ENCODE measurements at places on chromosomes 1 and 21.

- DNase-seq, result no peak
Observed at GRCh38 chr1:40257313-40257687, 736 bp upstream of the ZMPSTE24 start.

- peak; percentile 69 for DNase-seq
Observed at GRCh38 chr1:153608742-153609584, 4.0 kb downstream of the S100A16 start.

DNA sequence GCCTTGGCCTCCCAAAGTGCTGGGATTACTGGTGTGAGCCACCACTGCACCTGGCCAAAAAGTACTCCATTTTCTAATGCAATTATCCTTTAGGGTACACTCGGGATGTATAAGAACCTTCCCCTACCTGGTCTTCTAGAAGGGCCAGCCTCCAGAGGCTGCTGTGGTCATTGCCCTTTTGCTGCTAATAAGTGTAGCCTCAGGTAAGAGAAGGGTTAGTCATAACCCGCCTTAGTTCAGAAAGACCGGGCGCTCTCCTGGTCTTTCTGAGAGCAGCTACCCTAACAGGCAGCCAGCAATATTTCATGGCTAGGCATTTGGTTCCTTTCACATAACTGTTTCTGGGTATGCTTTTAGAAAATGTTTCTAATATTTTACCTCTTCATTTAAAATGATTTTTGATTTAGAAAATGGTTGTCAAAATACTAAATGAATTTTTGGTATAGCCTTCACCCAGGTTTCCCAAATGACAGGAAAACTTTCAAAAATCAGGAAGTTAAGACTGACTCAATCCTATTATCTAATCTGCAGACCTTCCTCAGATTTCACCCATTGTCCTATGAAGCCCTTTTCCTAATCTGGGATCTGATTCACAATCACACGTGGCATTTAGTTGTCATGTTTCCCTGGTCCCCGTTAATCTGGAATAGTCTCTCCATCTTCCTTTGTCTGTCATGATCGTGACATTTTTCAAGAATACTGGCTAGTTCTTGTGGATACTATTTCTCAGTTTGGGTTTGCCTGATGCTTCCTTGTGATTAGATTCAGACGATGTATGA, 479.0 kb downstream of the SIPA1L2 start:
- DNase-seq, result no peak

DNA sequence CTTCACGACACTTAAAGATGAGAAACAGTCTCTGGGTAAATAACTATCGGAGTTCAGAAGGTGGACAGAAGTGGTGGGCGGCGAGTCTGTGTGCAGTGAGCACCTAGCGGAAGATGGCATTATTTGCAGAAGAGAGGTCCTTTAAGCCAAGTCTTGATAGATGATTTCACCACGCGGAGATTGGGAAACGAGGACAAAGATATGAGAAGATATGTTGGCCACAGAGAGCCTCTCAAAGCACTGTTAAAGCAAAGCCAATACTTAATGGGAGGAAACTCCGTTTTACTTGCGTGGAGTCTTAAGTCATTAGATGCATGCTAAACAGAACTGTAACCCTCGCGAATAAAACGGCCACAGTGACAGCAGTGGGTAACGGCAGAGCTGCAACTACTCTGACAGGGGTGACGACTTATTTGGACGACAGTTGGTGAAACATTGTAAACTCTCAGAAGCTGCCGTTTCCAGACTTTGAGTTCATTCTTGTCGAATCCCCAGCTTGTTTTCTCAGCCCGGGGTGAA, 577 bp upstream of the CEP350 start:
- DNase-seq, result no peak

- no peak for DNase-seq
Observed at GRCh38 chr1:25873120-25873519, 2.4 kb downstream of the PAQR7 start.

DNA sequence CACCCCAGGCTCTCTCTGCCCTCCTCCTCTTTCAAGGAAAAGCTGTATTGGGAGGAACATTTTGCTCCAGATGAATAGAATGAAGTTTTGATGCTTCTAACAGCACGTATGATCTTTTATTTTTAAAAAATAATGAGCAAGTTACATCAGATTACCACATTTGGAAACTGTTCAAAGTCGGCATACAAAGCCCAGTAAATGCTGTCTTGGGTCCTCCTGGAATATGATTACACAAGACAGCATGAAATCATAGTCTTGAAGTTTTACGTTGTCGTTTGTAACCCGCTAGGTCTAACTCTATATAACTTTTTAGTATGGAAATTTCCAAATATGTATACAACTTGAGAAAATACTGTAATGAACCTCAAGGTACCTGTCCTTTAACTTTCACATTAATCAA, 385.6 kb downstream of the HLX start:
- no peak for DNase-seq

- no peak for DNase-seq
Observed at GRCh38 chr1:162135271-162135775, 65.8 kb downstream of the NOS1AP start.

DNA sequence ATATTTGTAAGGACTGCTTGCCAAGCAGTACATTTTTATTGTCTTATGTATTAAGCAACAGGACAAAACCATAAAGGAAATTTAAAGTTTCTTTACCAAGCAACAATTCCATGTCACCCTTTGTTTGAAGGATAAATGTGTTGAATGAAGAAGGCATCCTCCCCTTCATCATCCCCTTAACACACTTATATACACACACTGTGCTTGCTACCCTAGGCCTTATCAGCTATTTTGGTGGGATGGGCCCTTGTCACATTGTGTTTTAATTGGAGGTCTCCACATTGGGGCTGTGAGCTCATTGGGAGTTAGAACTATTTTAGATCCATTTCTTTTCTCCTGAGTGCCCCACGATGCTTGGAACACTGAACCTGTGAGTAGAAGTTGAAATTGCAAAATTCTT, 1.9 kb downstream of the VANGL1 start:
- DNase-seq, result no peak

GRCh38 chr1:48659801-48660200, 116.9 kb downstream of the BEND5 start:
- DNase-seq, result no peak

DNA sequence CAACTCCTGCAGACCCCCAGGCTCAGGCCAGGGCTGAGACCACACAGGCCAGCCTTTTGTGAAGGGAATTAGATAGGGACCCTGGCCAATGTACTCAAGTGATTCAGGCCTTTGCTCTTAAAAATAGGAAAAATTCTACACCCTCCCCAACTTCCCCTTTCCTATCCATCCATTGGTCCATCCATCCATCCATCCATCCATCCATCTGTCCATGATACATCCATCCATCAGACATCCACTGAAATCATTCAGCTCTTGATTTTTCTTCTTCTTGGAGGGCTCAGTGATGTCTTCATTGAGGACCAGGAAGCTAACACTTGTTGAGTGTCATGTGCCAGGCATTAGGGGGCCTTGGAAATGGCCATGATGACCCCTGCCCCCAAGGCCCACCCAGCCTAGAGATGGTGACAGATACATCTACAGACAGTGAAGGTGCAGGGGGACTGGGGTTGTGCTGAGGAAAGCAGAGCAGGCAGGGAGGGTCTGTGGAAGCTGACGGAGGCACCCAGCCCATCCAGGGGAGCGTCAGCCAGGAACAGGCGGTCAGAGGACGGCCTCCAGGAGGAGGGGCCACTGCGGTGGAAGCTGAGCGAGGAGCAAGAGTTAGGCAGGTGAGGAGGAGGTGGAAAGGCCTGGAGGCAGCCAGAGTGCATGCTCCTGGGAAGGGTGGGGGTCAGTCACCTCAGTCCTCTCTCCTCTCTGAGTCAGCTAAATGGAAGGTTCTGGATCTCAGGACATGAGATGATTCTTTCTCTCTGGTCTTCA, 81.9 kb downstream of the EPHB2 start:
- DNase-seq, result no peak

GRCh38 chr1:171844381-171844780, 3.1 kb downstream of the DNM3 start:
- DNase-seq, result no peak

DNA sequence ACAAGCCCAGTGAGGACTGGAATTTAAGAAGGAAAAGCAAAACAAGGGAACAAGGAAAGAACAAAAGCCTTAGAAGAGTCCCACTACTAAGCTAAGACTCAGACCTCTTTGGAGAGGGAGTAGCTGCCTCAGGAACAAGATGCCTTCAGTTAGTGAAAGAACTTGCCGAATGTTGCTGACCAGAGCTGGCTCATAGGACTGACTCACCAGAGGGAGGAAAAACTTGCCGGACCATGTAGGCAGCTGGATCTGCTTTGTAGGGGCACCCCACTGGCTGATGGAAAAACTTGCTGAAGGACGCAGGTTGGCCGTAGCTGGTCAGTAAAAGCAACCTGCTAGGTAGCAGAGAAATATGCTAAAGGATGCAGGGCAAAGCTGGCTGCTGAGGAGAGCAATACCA, 15.3 kb upstream of the ZSWIM5 start:
- DNase-seq, result no peak

DNA sequence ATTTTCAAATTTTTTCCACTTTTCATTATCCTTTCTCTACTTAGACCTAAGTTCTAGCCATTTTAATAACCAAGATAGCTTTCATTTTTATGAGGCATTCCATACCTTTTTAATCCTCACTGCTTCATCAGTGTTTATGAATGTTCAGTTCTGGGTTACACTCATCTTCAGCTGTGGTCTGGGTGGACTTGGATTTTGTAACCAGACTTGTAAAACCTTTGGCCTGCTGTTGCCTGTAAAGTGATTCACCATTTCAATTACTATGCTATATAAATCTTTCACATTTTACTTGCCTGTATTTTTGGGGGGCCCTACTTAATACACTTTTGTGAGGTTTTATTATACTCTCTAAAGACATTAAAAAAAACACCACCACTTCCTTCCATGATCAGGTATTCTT, 46.2 kb downstream of the USP25 start:
- DNase-seq, result no peak

GRCh38 chr1:182990413-182991144, 32.6 kb upstream of the LAMC1 start:
- DNase-seq, result no peak

Measured in omental fat pad (tissue), 4 donors.